ENCODE measurements at places on chromosomes 6 and 20.

- no peak for DNase-seq
Observed at GRCh38 chr20:13158369-13158768, 62.7 kb upstream of the ISM1 start.

- peak; percentile 15 for DNase-seq
Observed at GRCh38 chr20:1323830-1324597, 4.9 kb downstream of the SDCBP2 start.

DNA sequence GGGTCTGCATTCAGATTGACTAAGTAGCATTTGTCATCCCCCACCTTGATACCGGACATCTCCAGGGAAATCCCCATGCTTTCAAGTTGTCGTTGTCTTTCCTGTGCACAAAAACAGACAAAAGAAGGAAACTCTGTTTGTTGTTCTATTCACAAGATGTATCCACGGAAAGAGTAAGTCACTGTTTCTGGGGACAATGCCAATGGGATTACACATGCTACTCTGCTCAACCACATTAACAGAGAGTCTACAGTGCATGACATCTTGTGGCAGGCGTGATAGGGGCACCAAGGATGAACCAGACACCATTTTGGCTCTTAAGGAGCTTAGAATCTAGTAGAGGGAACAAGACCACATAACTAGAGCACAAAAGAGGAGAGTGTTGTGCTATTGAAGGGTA lies 124.4 kb upstream of the NUP153 start:
- no peak for DNase-seq

DNA sequence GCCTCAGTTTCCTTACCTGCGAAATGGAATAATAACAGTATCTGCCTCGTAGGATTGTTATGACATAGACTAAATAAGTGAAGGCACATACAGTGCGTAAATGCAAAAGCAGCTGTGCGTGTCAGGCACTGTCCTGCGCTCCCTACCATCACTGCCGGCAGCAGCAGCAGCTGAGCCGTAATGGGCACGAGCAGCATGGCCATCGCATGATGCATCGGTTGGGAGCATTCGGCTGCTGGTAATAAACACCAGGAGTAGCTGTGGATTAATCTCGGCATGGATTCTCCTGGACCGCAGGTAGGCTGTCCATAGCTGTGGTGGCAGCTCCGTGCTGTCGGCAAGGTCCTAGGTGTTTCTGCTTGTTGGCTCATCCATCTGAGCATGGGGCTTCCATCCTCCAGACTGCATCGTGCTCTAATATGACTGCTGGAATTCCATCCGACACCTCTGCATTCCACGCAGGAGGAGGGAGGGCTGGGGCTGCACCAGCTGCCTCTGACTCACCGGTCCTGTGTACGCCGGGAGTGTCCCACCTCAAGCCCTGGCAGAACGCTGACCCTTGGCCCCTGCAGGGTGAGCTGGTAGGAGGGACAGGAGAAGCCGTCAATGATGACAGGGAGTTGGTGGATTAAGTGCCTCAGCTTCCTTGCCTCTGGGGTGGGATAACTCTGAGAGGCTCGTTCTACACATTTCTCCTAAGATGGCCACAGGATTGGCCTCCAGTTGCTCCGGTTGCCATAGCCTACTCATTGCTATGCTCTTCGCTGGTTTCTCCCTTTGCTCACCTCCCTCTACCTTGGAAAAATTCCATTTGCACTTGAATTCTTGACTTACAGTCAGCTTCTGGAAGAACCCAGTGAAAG lies 100.9 kb upstream of the PMEPA1 start:
- no peak for DNase-seq

- DNase-seq = no peak
Observed at GRCh38 chr20:62772103-62772611, 24.1 kb upstream of the MRGBP start.

All from activated CD4-positive, alpha-beta memory T cell treated with anti-CD3 and anti-CD28 coated beads, Interleukin-2, amount 10 ng/mL, durations not matched to agents 7 days and 5 days (primary cell).